ENCODE measurements at places on chromosomes 1 and 21. TPM values are rescaled to one million over a fixed set of nuclear protein-coding genes. Genes with fewer than 3 reads are reported as not detected.
A peak's percentile ranks its signal among the peaks of the same experiment; 100 is the strongest.

DNA sequence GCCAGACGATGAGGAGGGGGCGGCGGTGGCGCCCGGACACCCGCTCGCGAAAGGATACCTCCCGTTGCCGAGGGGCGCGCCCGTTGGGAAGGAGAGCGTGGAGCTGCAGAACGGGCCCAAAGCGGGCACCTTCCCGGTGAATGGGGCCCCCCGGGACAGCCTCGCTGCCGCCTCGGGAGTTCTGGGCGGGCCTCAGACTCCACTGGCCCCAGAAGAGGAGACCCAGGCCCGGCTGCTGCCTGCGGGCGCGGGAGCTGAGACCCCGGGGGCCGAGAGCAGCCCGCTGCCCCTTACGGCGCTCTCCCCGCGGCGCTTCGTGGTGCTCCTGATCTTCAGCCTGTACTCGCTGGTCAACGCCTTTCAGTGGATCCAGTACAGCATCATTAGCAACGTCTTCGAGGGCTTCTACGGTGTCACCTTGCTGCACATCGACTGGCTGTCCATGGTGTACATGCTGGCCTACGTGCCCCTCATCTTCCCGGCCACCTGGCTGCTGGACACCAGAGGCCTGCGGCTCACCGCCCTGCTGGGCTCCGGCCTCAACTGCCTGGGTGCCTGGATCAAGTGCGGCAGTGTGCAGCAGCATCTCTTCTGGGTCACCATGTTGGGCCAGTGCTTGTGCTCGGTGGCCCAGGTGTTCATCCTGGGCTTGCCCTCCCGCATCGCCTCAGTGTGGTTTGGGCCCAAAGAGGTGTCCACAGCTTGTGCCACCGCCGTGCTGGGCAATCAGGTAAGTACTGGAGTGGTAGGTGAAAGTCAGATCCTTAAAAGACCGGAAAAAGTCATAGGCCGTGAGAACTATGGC lies 588 bp downstream of the FLVCR1 start:
- peak; percentile 30 for DNase-seq
- no peaks in the 10 kb centered on the region for H3K27me3 ChIP-seq

Gene TRIM63
- total RNA-seq: not detected

DNA sequence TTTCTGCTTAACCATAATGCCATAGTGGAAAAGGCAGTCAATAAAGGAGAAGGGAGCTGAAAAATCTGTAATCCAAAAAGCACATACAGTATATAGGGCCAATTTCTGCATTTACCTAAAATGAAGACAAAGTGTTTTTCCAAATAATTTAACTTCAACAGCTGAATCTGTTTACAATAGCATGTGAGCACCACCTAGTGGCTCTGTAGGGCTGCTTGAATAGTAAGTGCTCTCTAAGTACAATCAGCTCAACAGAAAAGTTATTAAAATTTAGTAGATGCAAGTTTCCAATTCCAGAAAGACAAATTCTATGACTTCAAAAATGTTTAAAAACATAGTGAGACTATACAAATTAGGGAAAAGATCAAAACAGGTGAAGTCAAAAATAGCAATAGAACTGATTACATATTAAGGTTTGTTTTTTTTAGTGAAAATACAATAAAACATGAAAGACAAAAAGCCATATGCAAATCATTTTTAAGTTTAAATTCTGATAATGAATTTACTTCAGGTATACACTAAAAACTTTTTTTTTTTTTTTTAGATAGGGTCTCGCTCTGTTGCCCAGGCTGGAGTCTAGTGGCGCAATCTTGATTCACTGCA lies 220.0 kb downstream of the SETD4 start:
- DNase-seq: peak; percentile 35
- H3K27me3 ChIP-seq: peaks cover 10% of the 10 kb centered on the region
- no peak overlapping the region for H3K4me3 ChIP-seq
- H3K4me1 ChIP-seq: peaks cover 2% of the 10 kb centered on the region
- H3K36me3 ChIP-seq: no peaks in the 10 kb centered on the region
- no peak overlapping the region for H3K27ac ChIP-seq

DNA sequence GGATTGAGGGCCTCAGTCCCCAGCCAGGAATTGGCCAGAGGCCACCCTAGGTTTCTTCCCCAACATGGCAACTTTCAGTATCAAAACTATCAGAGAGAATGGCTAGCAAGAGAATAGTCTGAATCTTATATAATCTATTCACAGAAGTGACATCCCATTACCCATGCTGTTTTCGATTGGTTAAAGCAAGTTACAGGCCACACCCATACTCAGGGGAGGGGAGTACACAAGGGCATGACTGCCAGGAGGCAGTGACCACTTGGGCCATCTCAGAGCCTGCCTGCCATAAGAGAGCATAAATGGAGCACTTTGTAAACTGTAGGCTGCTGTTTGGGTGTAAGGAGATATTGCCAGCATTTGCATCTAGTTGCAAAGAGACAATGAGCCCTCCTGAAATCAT lies 65.4 kb downstream of the FAM163A start:
- no peak for DNase-seq
- H3K27ac ChIP-seq: no peak overlapping the region
- no peak overlapping the region for H3K4me3 ChIP-seq

Gene LENEP
- 0.84 TPM for total RNA-seq
